ENCODE measurements at places on chromosomes 1 and 21. TPM values are rescaled to one million over a fixed set of nuclear protein-coding genes. Genes with fewer than 3 reads are reported as not detected.

DNA sequence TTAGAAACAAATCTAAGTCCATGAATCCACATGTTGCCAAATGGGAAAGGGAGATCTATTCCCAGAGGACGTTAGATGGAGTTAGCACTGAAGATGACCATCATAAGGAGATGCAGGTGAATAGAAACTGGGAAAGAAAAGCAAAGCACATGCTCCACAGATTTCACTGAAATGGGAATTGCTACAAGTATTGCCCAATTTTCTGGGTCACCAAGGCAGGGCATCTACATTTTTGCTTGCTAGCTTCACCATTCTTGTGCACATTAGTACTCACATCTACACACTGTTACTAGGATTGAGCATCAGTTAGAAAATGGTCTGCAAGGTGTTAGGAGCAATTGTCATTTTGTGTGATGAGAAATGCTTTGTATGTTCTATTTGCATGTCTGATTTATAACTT is 99.1 kb downstream of the JAK1 start:
- no peak for DNase-seq

DNA sequence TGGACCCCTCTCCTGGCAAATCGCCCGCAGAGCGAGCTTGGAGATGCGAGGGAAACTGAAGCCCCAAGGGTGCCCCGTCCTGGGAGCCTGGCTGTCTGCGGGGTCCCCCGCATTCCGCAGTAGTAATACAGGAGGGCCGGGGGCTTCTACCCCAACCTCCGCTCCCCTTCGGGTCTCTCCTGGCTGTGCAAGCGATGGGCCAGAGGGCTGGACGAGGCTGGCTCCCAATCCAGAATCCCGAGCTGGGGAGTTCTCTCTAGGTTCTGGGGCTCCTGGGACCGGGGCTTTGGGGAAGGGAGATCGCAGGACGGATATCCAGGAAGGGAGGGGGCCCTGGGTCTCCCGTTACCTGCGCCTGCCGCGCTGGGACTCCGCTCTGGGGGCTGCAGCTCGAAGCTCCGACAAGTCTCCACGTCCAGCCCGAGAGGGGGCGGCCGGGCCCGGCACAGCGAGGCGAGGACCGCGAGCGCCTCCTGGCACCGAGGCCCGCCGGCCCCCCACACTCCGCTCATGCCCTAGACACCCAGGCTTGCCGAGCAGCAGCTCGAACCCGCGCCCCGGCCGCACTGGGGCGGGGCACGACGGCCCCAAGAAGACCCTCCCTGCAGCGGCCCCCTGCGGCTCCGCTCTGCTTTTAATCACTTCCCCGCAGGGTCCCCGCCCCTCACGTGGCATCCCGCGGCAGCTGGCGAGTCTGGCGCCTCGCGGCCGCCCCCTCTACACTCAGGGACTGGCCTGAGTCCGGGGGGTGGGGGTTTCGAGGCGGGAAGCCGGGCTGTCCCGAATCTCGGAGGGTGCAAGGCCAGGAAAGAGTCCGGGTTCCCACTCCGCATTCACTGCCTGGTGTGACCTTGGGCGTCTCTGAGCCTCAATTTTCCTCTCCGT is at the start of gene SYT6:
Gene SYT6 (minus strand): TSS at position 609 of the 885 bp plus-strand sequence. CDS start 97 bp downstream, at position 512.
- no peak for DNase-seq

GRCh38 chr1:70410604-70411359 is at the start of gene CTH:
TSS of gene CTH (plus strand) at chr1:70411268. CDS start at chr1:70411416, 148 bp downstream.
- DNase-seq: peak; percentile 85

GRCh38 chr1:205074513-205074912 is 9.7 kb downstream of the TMEM81 start:
- DNase-seq: no peak

- DNase-seq: no peak
These were observed 101.5 kb upstream of the RUNX3 start for GRCh38 chr1:25031601-25031965.

GRCh38 chr1:71294178-71294577 is 213.3 kb upstream of the ZRANB2 start:
- DNase-seq: peak; percentile 20

DNA sequence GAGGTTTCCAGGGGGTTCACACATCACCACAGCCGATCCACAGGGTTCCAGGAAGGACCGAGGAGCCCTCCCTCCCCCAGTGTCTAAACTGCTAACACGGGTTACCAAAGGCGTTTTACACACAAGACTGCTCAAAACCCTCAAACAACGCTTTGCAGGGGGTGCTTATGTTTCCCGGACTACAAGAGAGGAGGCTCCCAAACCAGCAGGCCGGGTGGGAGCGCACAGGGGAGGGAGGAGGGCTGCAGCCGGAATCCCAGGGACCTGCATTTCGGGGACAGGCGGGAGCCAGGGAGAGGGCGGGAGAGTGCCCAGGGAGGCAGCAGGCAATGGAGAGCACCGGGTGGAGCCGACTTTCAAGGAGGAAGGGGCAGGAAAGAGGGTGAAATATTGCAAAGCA is 50.8 kb downstream of the ACBD3 start:
- DNase-seq: no peak

GRCh38 chr1:21304488-21304887 is 14.2 kb upstream of the ECE1 start:
- DNase-seq: no peak

GRCh38 chr1:41350055-41350378 is 11.2 kb upstream of the FOXO6 start:
- no peak for DNase-seq

DNA sequence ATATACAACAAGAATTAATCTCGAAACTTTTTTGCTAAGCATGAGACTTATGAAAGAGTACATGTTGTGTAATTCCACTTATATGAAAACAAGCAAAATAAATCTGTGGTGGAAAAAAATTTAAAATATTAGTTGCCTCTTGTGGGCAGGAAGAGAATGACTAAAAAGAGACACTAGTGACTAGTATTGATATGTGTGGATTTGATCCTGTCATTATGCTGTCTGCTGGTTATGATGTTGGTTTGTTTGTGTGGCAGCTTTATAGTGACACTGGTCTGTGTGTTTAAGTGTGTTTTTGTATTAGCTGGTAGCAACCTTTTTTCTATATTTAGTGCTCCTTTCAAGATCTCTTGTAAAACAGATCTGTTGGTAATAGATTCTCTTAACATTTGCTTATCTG is 267.8 kb upstream of the NRIP1 start:
- no peak for DNase-seq

Gene DOP1B
- 7.3 TPM for polyA plus RNA-seq

Gene RAB7B
- polyA plus RNA-seq: 17.5 TPM

Gene PRAMEF17
- polyA plus RNA-seq: not detected

Gene ZFP69B
- 5.9 TPM for polyA plus RNA-seq

Measured in AG04450 (cell line).